Amniotic stem cell (primary cell): ENCODE measurements at places on chromosomes 11 and 22.

DNA sequence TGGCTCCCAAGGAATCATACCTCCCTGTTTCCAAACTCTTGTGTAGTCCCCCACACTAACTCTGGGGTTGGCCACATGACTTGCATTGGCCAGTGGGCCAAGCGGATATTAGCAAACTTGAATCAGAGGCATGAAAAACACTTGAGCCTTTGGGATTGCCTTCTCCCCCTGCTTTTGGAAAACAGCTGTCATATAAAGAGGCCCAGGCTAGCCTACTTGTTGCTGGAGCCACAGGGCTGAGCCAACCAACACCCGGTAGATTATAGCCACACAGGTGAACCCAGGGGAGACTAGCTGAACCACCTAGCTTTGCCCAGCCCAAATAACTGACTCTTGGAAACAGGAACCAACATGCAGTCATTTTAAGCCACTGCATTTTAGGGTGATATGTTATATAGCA lies 354.8 kb downstream of the TENM4 start:
- no peak for DNase-seq

GRCh38 chr22:47294222-47294532 lies 531.7 kb downstream of the TBC1D22A start:
- no peak for DNase-seq

DNA sequence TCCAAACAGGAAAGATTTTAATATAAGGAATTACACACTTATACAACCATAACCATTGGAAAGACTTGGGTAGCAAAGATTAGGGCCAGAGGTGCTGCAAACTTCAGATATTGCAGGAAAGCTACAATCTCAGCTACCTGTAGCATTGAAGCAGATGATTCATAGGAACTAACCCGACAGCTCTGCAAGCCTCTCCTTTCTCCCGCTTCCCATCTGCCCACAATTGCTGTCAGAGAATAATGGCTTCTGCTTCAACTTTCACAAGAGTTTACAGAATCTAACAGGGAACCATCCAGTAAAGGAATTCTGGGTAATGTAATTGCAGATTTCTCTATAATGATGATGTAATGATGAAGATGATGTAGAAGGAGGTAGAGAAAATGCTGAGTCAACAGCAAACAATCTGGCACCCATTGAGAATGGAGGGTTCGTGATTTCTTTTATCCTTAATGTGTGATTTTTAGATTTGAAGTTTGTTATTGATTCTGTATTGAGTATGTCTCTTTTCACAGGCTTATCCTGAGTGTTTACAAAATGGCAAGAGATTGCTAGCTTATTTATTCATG lies 70.8 kb upstream of the USP47 start:
- DNase-seq, result no peak

DNA sequence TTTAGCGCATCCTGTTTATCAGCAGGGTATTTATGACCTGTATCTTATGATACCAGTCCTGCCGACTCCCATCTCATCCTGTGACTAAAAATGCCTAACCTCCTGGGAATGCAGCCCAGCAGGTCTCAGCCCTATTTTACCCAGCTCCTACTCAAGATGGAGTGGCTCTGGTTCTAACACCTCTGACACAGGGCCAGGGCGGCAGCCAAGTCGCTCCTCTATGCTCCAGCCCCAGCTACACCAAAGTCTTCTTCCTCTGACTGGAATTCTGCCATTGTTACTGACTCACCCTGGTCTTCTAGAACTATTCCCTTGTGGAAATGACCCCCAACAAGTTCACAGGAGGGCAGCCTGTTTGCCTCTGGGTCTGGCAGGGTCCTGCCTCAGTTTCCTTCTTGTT lies 7.9 kb upstream of the C1QTNF6 start:
- DNase-seq, result no peak

GRCh38 chr11:31558001-31558400 lies 48.4 kb downstream of the ELP4 start:
- no peak for DNase-seq

GRCh38 chr22:46910624-46911023 lies 148.2 kb downstream of the TBC1D22A start:
- DNase-seq, result no peak

DNA sequence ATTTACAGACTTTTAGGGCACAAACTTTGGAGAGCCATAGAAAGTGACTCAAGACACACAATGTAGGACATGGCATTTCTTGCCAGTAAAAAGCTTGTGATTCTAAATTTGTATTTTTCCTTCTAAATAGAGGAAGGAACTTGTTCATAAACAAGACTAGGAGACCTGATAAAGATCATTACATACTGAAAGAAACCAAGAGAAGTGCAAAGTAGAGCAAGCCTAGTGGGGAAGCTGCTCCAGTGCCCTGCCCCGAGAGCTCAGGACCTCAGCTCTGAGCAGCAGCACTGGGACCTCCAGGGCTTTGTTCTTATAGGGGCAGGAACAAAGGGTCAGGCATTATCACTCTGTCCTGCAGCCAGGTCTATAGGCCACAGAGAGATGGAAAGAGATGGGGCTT lies 7.2 kb downstream of the IRAG1 start:
- DNase-seq, result no peak

- no peak for DNase-seq
Measured at GRCh38 chr22:43397766-43398165, 14.0 kb upstream of the MPPED1 start.

DNA sequence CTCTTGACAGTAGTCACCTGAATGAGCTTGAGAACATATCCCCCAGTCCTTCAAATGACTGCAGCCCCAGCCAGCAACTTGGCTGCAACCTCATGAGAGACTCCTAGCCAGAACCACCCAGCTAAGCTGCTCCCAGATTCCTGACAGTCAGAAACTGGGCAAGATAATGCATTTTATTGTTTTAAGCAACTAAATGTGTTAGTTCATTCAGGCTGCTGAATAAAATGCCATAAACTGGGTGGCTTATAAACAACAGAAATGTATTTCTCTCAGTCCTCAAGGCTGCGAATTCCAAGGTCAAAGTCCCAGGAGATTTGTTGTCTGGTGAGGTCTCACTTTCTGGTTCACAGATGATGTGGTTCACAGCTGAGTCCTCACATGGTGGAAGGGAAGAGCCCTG lies 5.8 kb upstream of the PAMR1 start:
- DNase-seq, result no peak

- DNase-seq, result no peak
Measured at GRCh38 chr11:2531987-2532703, 87.3 kb downstream of the KCNQ1 start.

DNA sequence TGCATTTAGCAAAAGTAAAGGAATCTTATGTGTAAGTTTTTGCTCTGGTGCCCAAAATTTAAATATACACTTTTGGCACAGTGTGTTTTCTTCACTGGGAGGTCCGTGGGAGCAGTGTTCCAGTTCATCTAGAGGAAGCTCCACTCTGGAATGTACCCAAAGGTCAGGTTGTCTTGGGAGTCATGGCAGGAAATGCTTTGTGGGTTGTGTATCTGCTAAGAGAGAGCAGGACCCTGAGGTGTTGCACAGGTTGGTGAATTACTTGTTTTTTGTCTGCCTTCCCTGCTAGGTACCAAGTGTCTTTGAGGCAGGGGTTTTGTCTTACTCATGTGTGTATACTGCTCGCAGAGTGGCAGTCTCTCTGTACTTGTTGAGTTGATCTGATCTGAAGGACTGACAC lies 37.3 kb downstream of the DIXDC1 start:
- DNase-seq, result no peak

DNA sequence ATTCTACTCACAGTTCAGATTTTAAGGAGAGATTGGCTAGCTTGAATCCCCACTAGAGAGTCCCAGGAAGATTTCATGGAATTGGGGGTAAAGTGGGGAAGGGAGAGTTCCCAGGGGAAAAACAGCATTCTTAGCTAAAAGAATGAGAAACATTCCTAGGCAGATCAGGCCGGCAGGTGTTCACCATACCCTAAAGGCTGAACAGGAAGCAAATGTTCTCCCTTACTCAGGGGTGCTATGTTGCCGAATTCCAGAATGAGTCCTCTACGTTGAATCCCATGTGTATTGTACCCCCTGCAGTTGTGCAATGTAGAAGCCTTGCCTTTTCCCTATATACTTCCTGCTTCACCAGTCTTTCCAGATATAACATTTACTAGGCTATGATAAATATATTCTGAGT lies 135.2 kb upstream of the NCAM1 start:
- DNase-seq, result no peak

GRCh38 chr11:116330439-116331185 lies 442.2 kb downstream of the BUD13 start:
- no peak for DNase-seq

- no peak for DNase-seq
Measured at GRCh38 chr11:26793487-26793886, 71.6 kb upstream of the SLC5A12 start.

GRCh38 chr11:86118253-86118652 lies 49.4 kb upstream of the PICALM start:
- no peak for DNase-seq

DNA sequence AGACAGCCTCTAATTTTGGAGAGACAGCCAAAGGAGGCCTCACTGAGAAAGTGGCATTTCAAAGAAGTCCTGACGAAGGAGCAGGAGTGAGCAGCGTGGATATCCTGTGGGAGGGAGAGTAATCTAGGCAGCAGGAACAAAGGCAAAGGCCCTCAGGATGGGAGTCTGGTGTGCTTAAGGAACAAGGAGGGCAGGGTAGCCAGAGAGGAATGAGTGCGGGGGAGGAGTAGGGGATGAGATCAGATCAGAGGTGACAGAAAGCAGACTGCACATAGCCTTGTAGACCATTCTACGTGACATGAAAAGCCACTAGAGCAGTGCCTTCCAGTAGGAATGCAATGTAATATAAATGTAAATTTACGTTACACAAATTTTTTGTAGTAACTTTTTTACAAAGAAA lies 5.6 kb downstream of the SLC36A4 start:
- DNase-seq, result no peak

- no peak for DNase-seq
Measured at GRCh38 chr11:44113572-44113971, 18.1 kb downstream of the EXT2 start.

- no peak for DNase-seq
Measured at GRCh38 chr22:17269224-17269606, 50.0 kb upstream of the ADA2 start.
